ENCODE measurements at places on chromosomes 6 and 20.

GRCh38 chr6:107353773-107354382 lies 105.5 kb downstream of the PDSS2 start:
- DNase-seq = no peak

- no peak for DNase-seq
These were observed 76.2 kb downstream of the TCP11 start for GRCh38 chr6:35064757-35065440.

GRCh38 chr6:166911248-166911677 lies 45.1 kb downstream of the RNASET2 start:
- DNase-seq = no peak

DNA sequence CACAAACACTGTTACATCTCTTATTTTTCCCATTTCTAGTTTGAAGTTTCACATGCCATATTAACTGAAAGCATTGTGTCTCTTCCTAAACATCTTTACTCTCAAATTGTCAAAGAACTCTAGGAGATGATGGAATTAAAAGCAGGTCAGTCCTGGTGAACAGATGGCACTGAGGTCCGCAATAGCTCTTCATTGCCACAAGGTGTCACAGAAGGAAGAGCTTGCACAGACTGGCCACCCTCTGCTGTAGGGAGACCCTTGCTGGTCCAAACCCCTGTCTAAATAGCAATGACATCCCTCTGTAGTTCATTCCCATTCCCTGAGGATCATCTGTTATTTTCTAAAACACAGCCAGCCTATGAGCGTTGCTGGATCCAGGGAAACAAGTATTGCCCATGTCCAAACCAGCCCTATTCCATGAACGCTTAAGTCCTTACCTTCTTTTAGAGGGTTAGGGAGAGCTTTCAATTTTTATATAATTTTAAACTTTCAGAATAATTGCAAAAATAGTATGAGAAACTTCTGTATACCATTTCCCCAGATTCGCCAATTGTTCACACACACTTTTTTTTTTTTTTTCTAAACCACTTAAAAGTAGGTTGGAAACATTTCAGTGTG lies 10.1 kb upstream of the HDAC2 start:
- no peak for DNase-seq

GRCh38 chr6:87472525-87473418 lies at the start of gene SLC35A1:
TSS of gene SLC35A1 (plus strand) at chr6:87472974. CDS start at chr6:87473004, 30 bp downstream.
- DNase-seq = peak; percentile 78

All from activated CD8-positive, alpha-beta memory T cell treated with anti-CD3 and anti-CD28 coated beads for 48 hours (primary cell).